H1 (cell line): ENCODE measurements at places on chromosomes 7 and 10.

GRCh38 chr10:86225103-86225782, 141.4 kb downstream of the GRID1 start:
- DNase-seq, result no peak

DNA sequence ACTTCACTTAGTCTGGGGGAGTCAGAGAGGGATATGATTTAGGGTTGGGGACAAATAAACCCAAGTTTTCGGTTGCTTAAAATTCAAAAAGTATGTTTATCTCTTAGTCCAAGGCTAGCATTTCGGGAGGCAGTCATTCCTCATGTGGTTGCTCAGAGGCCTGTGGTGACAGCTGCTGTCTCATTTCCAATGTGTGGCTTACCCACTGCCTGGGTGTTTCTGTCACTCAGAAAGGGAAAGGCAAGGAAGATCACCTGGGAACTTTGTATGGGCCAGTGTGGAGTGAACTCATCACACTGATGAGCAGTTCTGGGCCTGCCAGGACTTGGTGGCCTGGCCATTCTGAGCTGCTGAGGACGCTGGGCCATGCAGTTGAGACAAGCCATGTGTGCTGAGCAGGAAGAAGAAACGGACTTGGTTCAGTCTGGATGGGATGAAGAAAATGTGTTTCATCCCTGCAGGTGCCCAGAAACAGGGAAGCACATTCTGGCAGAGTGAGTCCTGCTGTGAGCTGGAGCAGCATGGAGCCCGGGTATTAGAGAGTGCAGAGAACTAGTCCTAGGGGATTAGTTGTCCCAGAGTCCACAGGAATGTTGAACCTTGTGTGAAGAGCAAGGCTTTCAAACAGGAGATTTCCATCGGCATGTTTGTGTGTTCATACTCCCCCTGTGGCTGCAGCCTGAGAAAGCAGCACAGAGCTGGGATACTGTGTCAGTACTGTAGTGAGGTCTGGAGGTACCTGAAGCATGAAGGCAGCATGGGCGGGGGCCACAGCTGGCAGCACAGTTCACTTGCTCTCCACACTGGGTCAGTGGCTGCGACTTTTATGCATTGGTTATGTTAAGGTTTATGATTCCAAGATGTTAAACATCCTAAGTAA, 211.1 kb upstream of the IGFBP3 start:
- DNase-seq, result no peak

DNA sequence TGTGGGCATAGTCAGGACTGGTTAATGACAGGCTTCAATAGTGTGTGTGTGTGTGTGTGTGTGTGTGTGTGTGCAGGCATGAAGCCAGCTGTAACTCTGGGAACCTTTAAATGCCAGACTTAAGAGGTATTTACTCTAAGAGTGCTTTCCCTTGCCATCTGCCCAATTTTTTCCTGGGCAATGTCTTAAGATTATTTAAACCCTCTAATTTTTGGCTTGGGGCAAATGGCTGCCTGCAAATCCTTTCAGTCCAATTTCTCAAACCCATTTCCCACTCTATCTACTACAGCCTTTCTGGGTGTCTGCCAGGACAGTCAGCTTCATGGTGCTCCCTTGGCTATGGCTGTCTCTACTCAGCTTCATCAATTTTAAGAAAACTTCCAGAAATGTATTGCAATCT, 62.6 kb upstream of the C1GALT1 start:
- no peak for DNase-seq

DNA sequence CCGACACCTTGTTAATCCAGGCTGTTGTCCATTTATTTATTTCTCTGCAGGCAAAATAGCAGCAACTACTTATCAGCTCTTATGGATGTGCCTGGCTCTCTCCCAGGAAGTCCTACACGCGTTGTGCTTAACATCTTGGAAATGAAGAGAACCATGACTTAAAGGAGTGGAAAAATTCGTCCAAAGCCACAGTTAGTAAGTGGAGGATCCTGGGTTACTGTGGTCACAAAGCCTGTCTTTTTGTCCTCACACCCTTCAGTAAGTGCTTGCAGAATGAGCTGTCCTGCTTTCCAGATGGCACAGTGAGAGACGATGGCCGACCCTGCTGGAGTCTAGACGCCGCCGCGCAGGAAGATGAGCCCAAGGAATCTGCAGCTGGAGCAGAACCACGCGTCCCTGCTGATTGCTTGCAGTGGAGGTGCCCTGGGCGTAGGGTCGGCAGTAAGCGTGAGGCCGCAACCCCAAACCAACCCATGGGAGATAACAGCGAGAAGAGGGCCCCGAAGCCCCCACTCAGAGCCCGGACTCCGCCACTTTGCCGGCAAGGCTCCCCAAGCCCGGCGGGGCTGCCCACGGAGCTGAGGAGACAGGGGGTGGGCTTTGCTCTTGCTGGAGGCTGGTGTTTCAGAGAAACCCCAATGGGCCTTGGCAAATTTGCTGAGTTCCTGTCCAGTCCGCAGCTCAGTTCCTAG, 178.6 kb downstream of the CXCL12 start:
- DNase-seq, result no peak

DNA sequence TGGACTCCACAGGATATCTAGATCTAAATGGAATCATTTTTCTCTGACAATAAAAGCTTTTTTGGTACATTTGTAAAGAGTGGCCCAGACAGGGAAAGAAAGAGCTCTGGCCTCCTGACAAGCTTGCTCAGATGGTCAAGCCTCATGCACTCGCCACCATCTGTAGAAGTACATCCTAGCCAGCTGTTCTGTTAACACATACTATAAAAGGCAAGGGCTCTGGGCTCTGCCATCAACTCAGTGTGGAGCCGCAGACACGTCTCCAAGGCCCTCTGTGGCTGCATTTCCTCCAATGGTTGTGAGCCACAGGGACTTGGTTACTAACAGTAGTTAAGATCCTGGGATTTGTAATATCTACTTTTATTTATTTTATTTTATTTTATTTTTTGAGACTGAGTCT, 70.8 kb upstream of the KDM7A start:
- no peak for DNase-seq

GRCh38 chr7:12229046-12229445, 18.0 kb downstream of the TMEM106B start:
- DNase-seq, result no peak

DNA sequence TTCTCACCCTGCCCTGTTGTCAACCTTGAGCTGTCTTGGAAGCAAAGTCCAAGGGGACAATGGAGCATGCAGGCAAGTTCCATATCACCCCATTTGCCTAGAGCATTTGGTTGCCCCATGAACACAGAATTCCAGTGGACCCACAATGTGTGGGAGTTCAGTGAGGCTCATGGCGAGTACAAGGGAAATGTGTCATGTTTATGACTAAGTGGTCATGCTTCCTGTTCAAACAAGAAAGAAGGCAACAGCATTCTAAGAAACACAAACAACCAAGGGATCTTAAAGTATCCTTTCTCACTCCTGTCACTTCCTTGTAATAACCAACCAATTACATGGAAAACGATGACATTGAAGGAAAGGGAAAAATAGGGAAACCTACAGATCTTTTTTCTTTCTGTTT, 513.0 kb downstream of the INHBA start:
- DNase-seq, result no peak

DNA sequence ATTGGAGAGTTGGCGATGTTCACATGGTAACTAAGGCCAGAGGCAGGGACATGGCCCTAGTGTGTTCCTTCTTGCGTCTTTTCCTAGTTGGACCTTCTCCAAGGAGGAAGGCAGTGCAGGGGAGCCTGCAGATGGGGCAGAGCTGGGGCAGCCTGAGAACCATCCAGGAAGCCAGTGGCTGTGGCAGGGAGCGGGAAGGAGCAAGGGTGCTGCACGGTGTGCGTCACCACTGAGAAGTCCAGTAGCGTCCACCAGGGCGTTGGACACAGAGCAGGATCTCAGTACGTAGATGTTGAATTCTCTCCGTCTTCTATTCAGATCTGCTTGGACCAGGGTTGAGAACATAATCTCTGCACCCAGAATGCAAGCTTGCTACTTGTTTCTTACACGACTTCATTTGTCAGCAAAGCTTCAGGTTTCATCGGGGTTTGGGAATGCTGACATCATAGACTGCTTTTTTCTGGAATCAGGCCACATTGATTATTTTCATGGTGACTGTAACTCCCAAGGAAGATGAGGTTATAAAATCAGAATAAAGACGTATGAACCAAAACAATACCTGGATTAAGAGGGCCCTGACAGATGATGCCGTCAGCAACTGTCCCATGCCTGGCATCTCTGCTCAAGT, 130.3 kb downstream of the HECW1 start:
- DNase-seq, result no peak
